Spleen (tissue), 13 donors: ENCODE measurements at places on chromosomes 7 and 10. TPM values are rescaled to one million over a fixed set of nuclear protein-coding genes. Genes with fewer than 3 reads are reported as not detected.

The IKZF1 gene
- 39.2 TPM for polyA plus RNA-seq

The PTN gene
- 4.2 TPM for polyA plus RNA-seq

The TBXAS1 gene
- 37.4 TPM for polyA plus RNA-seq

The PRSS37 gene
- polyA plus RNA-seq: not detected

The LRRD1 gene
- polyA plus RNA-seq: not detected

The CPA2 gene
- 0.13 TPM for polyA plus RNA-seq

The ZCCHC24 gene
- 4.9 TPM for polyA plus RNA-seq

The MRPS24 gene
- 121 TPM for polyA plus RNA-seq

The ANXA8L1 gene
- 0.21 TPM for polyA plus RNA-seq

The NKX1-2 gene
- polyA plus RNA-seq: not detected

The PITRM1 gene
- 50.9 TPM for polyA plus RNA-seq

The PRLHR gene
- polyA plus RNA-seq: not detected

The C10orf53 gene
- not detected for polyA plus RNA-seq

The WNT16 gene
- polyA plus RNA-seq: 0.33 TPM

The BTBD16 gene
- polyA plus RNA-seq: 0.04 TPM

The PLEKHS1 gene
- polyA plus RNA-seq: 0.03 TPM

The SEMA3C gene
- polyA plus RNA-seq: 1.8 TPM

The MCU gene
- 7.2 TPM for polyA plus RNA-seq

The BHLHA15 gene
- polyA plus RNA-seq: 0.11 TPM

The EPO gene
- polyA plus RNA-seq: 0.13 TPM

The CCDC172 gene
- polyA plus RNA-seq: not detected

The CAPZA2 gene
- polyA plus RNA-seq: 27.6 TPM

The TCAF2 gene
- polyA plus RNA-seq: 1.1 TPM

The GNG11 gene
- polyA plus RNA-seq: 97.3 TPM

The SLC18A3 gene
- not detected for polyA plus RNA-seq

The GPC2 gene
- 2.1 TPM for polyA plus RNA-seq

The H2BK1 gene
- polyA plus RNA-seq: 0.24 TPM

The HABP2 gene
- polyA plus RNA-seq: not detected

The LAMB1 gene
- polyA plus RNA-seq: 51.4 TPM

The CAV1 gene
- polyA plus RNA-seq: 26.8 TPM

The TMEM130 gene
- polyA plus RNA-seq: 0.11 TPM

The SDK1 gene
- 4.5 TPM for polyA plus RNA-seq

The KAZALD1 gene
- polyA plus RNA-seq: 15.5 TPM

The DIP2C gene
- polyA plus RNA-seq: 3.2 TPM

The CPXM2 gene
- polyA plus RNA-seq: 3.7 TPM

The PTEN gene
- 47.0 TPM for polyA plus RNA-seq

The PLAC9 gene
- 8.0 TPM for polyA plus RNA-seq

The COPS6 gene
- 80.7 TPM for polyA plus RNA-seq

The DYNC1I1 gene
- polyA plus RNA-seq: 0.21 TPM

The CHRM2 gene
- not detected for polyA plus RNA-seq

The LRRC18 gene
- polyA plus RNA-seq: 0.06 TPM

The BICC1 gene
- 0.86 TPM for polyA plus RNA-seq

The EGR2 gene
- polyA plus RNA-seq: 3.1 TPM

The ZNF3 gene
- 17.3 TPM for polyA plus RNA-seq
